Posterior vena cava (tissue), 2 donors: ENCODE measurements at places on chromosomes 1 and 21. TPM values are rescaled to one million over a fixed set of nuclear protein-coding genes. Genes with fewer than 3 reads are reported as not detected.

Gene SPATA17
- total RNA-seq, result 0.48 TPM

Gene SPRR1B
- total RNA-seq, result not detected

Gene TENT5C
- 3.6 TPM for total RNA-seq

Gene TTLL7
- 48.1 TPM for total RNA-seq

Gene F13B
- total RNA-seq, result not detected

Gene FAM167B
- total RNA-seq, result 9.2 TPM

Gene ADORA3
- total RNA-seq, result 10.3 TPM

Gene ADORA1
- 0.32 TPM for total RNA-seq

Gene PLA2G2D
- total RNA-seq, result not detected

Gene RXFP4
- total RNA-seq, result not detected

Gene STUM
- total RNA-seq, result 6.8 TPM

Gene CR1
- 6.3 TPM for total RNA-seq

Gene VCAM1
- 17.3 TPM for total RNA-seq

Gene AKR7A3
- total RNA-seq, result 0.67 TPM

Gene HCRTR1
- not detected for total RNA-seq
